ENCODE measurements at places on chromosomes 5 and 9.
A peak's percentile ranks its signal among the peaks of the same experiment; 100 is the strongest.

GRCh38 chr9:26597542-26598149 lies 295.0 kb downstream of the CAAP1 start:
- no peak for ATAC-seq

DNA sequence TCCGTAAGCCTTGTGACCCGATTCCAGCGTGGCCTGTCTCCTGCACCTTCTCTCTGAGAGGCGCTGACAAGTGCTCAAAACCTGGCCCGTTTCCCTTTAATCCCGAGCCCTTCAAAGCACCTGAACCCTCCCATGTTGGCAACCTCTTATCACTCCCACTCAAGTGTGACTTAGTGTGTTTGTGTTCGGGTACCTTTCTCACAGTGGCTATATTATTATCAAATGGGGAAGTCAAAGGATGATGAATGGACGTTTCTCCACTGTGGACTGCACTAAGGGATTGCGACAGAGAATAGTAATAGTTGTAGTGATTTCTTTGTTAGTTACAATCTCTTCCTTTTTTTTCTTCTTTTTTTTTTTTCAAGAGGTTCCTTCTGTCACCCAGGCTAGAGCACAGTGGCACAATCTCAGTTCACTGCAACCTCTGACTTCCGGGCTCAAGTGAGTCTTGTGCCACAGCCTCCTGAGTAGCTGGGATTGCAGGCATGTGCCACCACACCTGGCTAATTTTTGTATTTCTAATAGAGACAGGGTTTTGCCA lies 65.4 kb upstream of the TNFSF8 start:
- no peak for ATAC-seq

GRCh38 chr5:98941131-98941883 lies 12.5 kb upstream of the CHD1 start:
- no peak for ATAC-seq

GRCh38 chr5:118405650-118406061 lies 582.7 kb downstream of the DTWD2 start:
- no peak for ATAC-seq

DNA sequence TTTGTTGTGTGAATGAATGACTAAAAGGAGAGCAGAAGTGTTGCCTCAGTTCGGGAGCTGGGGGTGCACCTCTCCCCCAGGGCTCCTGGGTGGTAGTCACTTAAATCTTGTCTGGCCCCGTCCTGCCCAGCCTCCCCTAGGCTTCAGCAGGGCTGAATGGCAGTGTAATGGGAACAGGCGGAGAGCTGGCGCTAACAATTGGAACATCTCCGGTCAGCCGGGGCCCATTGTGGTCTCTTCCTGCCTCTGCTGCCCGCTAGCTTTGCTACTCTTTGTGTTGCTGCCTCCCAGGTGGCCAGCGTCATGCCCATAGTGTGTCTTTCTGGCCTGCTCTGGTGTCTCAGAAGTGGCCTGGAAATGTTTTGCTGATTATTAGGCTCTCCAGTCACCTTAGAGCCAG lies 62.3 kb downstream of the RGS3 start:
- no peak for ATAC-seq

DNA sequence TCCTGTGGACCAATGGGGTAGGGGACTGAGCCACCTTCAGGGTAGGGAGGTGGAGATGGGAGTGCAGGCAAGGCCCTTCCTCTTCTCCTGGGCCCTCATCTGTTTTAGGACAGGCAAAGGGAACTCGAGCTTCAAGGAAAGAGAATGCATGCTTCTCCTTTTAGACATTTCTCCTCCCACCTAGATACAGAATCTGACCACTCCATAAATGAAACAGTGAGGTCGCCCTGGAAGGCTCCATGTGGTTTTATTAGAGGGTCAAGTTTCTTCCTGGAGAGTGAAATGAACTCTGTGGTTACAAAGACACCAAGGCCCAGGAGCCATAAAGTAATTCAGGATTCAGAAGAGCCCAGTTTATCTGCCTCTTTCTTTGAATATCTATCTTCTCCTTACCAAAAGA lies 14.9 kb downstream of the LHFPL2 start:
- no peak for ATAC-seq

DNA sequence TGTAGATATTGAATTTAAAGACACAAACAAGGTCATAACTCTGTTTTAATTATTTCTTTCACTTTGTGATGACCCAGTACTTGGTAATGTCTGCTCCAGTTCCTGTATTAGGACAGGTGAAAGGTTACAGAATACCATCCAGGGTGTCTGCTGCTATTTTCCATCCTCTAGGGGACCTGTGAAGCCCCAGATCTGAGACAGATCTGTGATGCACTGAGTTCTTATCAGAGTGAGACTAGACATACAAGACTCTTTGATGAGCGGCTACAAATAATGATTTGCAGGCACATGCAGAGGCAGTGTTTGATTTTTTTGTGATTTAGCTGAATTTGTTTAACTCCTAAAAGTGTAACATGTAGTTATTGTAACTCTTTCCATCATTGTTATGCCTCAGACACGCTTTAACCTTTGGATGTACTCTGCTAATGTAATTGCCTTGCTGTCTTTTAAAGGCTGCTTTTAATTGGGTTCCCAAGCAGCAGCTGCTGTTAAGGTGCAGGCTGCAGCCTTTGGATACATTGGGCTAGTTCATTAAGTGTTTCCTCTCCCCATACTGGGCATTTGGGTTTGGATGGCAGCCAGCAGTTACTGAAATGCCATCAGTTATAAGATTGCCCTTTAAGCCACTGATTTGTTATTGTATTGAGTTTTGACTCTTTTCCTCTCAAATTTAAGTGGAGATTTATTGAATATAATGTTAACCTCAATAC lies 63.3 kb downstream of the RASGRF2 start:
- no peak for ATAC-seq

GRCh38 chr5:112002376-112002775 lies 245.4 kb upstream of the NREP start:
- no peak for ATAC-seq

DNA sequence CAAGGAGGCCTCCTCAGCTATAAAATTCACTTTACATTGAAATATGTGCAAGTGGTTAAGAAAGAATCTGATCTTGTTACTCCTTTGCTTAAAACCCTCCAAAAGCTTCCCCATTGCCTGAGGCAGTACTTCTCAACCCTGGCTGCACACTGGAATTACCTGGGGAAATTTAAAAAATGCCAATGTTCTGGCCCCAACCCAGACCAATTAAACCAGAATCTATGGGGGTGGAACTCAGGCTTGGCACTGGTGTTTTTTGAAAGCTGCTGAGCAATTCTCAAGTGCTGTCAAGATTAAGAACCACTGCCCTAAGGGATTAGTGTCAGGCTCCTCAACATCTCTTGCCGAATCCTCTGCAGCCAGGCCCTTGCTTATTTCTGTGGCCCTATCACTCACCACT lies 269.6 kb downstream of the ELAVL2 start:
- no peak for ATAC-seq

GRCh38 chr5:165188556-165189175 lies 1683.2 kb downstream of the MAT2B start:
- ATAC-seq = no peak

GRCh38 chr9:105064248-105065097 lies 136.5 kb upstream of the ABCA1 start:
- no peak for ATAC-seq

- ATAC-seq = no peak
These were observed 586 bp downstream of the OR13C9 start for GRCh38 chr9:104617418-104617817.

- ATAC-seq = no peak
These were observed 21.2 kb downstream of the FTMT start for GRCh38 chr5:121872856-121873255.

- ATAC-seq = no peak
These were observed 106.4 kb downstream of the SLC24A2 start for GRCh38 chr9:19682397-19682796.

GRCh38 chr9:94081435-94081834 lies 2.8 kb upstream of the PTPDC1 start:
- peak; percentile 44 for ATAC-seq

GRCh38 chr5:111003623-111004022 lies 67.9 kb upstream of the TSLP start:
- ATAC-seq = no peak

DNA sequence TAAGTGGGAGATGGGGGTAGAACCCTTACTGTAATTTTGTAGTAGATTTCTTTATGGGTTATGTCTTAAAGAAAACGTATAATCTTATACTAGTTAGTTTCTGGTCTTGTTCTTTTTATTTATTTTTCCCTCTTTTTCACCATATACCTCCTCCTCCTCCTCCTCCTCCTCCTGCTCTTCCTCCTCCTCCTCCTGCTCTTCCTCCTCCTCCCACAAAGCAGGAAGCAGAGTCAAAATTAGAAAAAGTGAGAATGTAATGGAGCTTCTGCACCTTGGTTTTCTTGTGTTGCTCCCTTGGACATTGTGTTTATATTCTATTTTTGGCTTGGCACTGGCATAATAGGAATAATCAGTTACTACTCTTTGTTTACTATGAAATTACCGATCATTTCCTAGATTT lies 4.5 kb downstream of the MACIR start:
- no peak for ATAC-seq

GRCh38 chr9:121510766-121511550 lies 11.3 kb upstream of the GGTA1 start:
- ATAC-seq = no peak

DNA sequence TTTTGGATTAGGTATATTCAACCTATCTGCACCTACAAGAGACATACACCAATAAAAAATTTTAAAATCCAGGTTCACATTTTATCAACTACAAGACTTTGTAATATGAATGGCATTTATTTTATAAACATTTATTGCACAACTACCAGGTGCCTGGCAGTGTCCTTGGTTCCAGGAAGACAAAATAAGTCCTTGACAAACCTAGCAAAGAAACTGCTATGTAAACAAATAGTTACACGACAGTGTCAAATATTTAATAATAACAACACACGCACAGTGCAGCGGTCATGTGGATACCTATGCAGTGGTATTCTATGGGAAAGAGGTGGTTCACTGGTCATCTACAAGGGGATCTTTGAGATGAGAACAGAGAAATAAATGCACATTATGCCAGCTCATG lies 120.7 kb downstream of the MYO10 start:
- no peak for ATAC-seq

DNA sequence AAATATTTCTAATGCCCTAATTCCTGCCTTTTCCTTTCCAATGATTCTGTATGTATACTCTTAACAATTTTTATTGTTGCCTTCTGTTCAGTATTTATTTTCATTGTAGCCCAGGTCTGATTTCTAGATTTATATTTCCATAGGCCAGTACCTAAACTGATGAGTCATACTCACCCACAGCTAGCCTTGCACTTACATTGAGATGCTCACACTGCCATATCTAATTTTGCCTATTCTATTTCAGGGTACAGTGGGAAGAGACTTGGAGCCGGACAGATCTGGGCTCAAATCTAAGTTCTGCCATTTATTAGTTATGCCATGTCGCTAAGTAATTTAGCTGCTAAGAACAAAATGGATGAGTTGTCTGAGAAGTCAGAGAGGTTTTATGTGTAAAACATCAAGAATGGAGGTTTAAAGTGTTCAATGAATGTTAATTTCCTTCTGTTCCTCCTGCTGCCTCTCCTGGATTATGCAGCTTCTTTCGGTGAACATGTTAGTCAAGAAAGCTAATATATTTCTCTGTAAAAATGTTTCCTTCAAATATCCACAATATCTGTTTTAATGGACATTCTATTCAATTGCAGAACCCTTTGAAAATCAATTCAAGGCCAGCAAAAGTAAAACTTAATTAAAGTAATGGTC lies 62.3 kb upstream of the CDK5RAP2 start:
- no peak for ATAC-seq

DNA sequence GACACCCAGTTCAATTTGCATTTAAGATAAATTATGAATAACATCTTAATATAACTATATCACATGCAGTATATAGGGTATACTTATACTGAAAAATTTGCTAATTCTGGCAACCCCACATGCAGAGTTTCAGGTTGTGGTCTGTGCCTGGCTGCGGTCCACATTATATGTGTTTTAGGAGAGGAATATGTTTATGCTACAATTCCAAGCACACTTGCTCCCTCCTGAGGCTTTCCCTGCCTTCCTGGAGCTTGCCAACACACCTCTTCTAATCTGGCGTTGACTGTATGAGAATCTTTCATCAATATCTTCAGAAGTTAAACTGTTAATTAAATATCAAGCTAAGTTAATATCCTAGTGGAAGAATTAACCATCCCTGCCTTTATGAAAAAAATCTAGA lies 45.2 kb downstream of the SEMA5A start:
- ATAC-seq = no peak

- ATAC-seq = no peak
These were observed 28.4 kb upstream of the IRX4 start for GRCh38 chr5:1910861-1911772.

DNA sequence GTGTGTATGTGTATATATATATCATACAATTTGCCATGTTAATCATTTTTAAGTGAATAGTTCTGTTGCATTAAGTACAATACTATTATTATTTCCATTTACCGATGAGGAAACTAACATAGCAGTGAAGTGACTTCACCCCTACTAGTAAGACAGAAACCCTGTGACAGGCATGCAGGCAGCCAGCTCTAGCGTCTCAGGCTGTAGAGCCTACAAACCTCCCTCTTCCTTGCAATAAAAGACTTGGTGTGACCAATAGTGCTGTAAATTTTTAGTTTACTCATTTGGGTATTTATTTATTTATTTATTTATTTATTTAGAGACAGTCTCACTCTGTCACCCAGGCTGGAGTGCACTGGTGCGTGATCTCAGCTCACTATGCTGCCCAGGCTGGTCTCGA lies 24.7 kb downstream of the FNBP1 start:
- ATAC-seq = peak; percentile 38

DNA sequence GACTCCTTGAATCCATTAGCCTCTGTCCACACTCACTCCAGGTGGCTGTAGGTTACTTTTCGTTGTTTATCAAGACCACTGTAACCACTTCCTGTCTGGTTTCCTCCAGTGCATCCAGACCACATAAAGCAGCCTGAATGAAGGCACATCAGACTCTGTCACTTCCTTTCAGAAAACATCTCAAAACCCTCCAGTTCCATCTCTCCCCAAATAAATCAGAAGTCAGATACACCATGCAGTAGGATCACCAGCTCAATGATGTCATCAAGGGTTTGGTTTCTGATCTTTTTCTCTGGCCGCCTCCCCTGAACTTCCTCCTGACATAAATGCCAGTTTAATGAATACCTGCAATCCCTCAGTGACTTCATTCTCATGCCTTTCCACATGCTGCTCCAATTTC lies 161.2 kb downstream of the ZNF462 start:
- ATAC-seq = no peak

DNA sequence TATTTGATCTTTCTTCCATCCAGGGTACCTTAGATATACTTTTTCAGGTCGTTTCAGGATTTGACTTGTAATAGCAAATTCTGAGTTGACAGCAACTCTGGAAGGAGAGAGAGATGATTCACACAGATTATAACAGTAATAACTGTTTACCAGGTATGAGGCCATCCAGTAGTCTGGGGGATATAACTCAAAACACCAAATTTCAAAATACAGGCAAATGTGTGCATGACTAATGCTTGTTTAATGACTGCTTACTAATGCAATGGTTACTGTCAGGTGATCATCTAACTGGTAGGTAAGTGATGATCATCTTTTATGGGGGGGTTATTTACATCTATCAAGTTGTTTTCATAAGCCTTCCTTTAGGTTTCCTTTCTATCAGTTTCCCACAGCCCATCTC lies 412.3 kb downstream of the MAT2B start:
- ATAC-seq = no peak

All from activated CD4-positive, CD25-positive, alpha-beta regulatory T cell treated with anti-CD3 and anti-CD28 coated beads, Interleukin-2, amount 50 U/mL, for 24 hours (primary cell).